ENCODE measurements at places on chromosomes 16 and 17.
A peak's percentile ranks its signal among the peaks of the same experiment; 100 is the strongest.

DNA sequence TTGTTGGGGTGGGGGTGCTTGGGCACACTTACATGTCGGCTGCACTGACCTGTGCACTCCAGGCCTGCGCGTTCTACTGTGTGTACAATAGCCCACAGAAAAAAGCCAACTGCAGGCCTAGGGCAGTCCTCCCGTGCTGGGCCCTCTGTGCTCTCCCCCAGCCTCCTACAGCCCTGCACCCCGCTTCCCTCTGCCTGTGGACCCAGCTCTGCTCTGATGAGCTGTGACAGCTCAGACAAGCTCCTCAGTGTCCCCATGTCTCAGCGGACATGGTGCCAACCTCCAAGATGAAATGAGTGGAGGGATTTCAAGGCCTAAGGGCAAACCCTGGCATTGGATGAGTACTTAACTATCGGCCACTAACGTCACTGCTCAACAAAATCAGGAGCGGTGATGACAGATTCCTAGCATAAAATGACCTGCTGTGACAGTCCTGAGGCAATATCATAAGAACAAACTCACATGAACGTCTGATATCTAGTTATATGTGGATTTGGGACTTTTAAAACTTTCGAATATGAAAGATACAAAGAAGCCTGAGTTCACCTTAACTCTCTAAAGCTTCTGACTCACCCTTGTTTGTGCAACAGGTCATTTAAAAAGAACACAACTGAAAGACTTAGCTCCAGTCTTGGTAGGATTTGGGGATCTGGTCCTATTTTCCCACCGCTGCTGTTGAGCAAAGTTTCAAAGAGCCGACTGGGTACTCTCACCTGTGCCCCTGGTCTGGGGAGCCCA is 34.7 kb downstream of the CCDC57 start:
- no peaks in the 10 kb centered on the region for H3K27me3 ChIP-seq
- H3K4me1 ChIP-seq: no peaks in the 10 kb centered on the region
- H3K27ac ChIP-seq: no peak overlapping the region
- no peak overlapping the region for H3K4me3 ChIP-seq

GRCh38 chr16:58614212-58614611 is 15.4 kb downstream of the CNOT1 start:
- H3K27ac ChIP-seq: no peak overlapping the region
- DNase-seq: no peak
- H3K36me3 ChIP-seq: peaks cover 38% of the 10 kb centered on the region
- peaks cover 11% of the 10 kb centered on the region for H3K4me1 ChIP-seq
- no peaks in the 10 kb centered on the region for H3K27me3 ChIP-seq
- no peak overlapping the region for H3K4me3 ChIP-seq

DNA sequence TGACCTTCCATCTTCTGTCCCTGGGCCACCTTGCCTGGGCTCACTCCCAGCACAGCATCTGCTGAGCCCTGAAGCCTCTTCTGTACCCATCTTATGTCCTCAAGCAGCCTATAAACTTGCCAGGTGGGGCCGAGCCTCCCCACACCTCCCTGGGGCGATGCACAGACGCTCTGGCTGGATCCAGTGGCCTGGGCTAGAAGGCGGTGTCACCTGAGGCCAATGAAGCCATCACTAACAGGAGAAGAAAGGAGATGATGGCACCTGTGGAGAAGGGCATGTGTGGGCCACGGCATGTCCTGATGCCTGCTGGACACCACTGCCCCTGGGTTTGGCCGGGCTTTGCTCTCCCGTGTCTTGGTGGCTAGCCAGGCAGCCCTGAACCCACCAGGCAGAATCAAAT is 45.5 kb downstream of the PEMT start:
- no peak overlapping the region for H3K27ac ChIP-seq
- no peaks in the 10 kb centered on the region for H3K27me3 ChIP-seq
- H3K4me1 ChIP-seq: no peaks in the 10 kb centered on the region
- DNase-seq: no peak
- H3K4me3 ChIP-seq: no peak overlapping the region
- no peaks in the 10 kb centered on the region for H3K36me3 ChIP-seq

DNA sequence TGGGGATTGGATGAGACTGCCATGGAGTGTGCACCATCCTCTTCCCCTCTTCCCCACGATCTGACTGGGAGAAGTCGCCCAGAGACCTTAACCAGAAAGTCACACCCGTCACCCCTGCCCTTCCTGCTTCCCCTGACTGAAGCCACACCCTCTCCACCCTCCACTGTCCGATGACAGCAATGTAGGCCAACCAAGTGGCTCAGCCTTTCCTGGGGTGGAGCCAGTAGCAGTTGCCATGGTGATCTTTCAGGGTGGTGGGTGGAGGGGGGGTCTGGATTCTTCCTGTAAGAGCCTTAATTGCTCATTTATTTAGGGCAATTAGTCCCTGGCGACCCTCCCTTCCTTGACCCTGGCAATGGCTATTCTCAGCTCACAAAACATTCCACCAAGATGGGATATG is 37.5 kb upstream of the PHB1 start:
- H3K27ac ChIP-seq: peak overlapping the region; percentile 65
- peaks cover 32% of the 10 kb centered on the region for H3K4me1 ChIP-seq
- H3K27me3 ChIP-seq: peaks cover 23% of the 10 kb centered on the region
- no peaks in the 10 kb centered on the region for H3K36me3 ChIP-seq

GRCh38 chr17:48639982-48640857 is 14.1 kb upstream of the HOXB9 start:
- no peaks in the 10 kb centered on the region for H3K36me3 ChIP-seq
- H3K27ac ChIP-seq: no peak overlapping the region
- peaks cover 17% of the 10 kb centered on the region for H3K4me1 ChIP-seq
- peaks cover 96% of the 10 kb centered on the region for H3K27me3 ChIP-seq
- H3K4me3 ChIP-seq: no peak overlapping the region

- peaks cover 47% of the 10 kb centered on the region for H3K36me3 ChIP-seq
- H3K27me3 ChIP-seq: no peaks in the 10 kb centered on the region
- H3K27ac ChIP-seq: no peak overlapping the region
Measured at GRCh38 chr17:43014020-43014648, 7.5 kb downstream of the IFI35 start.

GRCh38 chr17:35084987-35085386 is 21.5 kb upstream of the RFFL start:
- no peak for DNase-seq
- peak overlapping the region; percentile 89 for H3K4me3 ChIP-seq
- H3K27me3 ChIP-seq: no peaks in the 10 kb centered on the region
- H3K4me1 ChIP-seq: peaks cover 82% of the 10 kb centered on the region
- peaks cover 9% of the 10 kb centered on the region for H3K36me3 ChIP-seq

DNA sequence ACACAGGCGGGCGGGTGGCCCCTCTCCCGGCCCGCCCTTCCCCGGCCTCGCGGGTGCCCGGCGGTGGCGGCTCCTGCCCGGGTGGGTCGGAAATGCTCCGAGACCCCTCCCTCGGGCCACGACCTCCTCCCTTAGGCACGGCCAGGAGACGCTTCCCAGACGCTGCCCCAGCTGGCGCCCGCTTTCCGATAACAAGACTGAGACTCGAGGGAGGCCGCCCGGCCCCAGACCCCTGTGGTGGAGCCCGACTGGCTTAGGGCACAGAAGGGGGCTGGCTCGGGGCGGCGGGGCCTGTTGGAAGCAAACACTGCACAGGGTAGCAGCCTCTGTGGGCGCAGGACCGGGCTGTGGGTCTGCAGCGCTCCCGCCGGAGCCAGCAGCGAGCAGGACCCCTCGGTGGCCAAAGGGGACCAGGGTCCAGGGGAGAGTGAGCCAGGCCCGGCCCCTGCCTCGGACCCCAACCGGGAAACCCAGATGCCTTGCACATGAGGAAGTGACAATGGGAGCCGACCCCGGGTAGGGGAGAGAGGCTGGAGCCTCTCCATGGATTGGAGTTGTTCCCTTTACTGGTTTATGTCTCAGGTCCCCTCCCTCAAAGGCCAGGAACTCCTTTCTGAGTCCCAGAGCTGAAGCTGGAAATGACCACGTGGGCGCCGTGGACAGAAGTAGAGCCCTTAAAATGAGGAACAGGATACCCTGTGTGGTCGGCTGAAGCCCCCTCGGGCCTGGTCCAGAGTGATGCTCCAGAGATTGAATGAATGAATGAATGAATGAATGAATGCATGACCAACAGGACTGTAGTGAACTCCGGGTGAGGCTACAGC is 19.8 kb upstream of the ADCY7 start:
- H3K4me3 ChIP-seq: peak overlapping the region; percentile 72
- H3K36me3 ChIP-seq: peaks cover 18% of the 10 kb centered on the region
- H3K27ac ChIP-seq: peak overlapping the region; percentile 73
- H3K27me3 ChIP-seq: peaks cover 2% of the 10 kb centered on the region
- no peak for DNase-seq
- H3K4me1 ChIP-seq: peaks cover 52% of the 10 kb centered on the region

- no peak overlapping the region for H3K4me3 ChIP-seq
- H3K27ac ChIP-seq: no peak overlapping the region
- no peaks in the 10 kb centered on the region for H3K4me1 ChIP-seq
- H3K36me3 ChIP-seq: no peaks in the 10 kb centered on the region
Measured at GRCh38 chr16:5062051-5062450, 3.7 kb downstream of the C16orf89 start.

- no peak for DNase-seq
- peaks cover 25% of the 10 kb centered on the region for H3K36me3 ChIP-seq
- H3K27me3 ChIP-seq: no peaks in the 10 kb centered on the region
- H3K4me1 ChIP-seq: peaks cover 41% of the 10 kb centered on the region
- H3K27ac ChIP-seq: no peak overlapping the region
- no peak overlapping the region for H3K4me3 ChIP-seq
Measured at GRCh38 chr17:74217037-74217730, 3.8 kb downstream of the TTYH2 start.

- peaks cover 40% of the 10 kb centered on the region for H3K4me1 ChIP-seq
- DNase-seq: no peak
- no peaks in the 10 kb centered on the region for H3K27me3 ChIP-seq
- H3K4me3 ChIP-seq: no peak overlapping the region
Measured at GRCh38 chr17:12050646-12051225, 30.1 kb downstream of the MAP2K4 start.

- no peaks in the 10 kb centered on the region for H3K27me3 ChIP-seq
- H3K4me3 ChIP-seq: no peak overlapping the region
- no peaks in the 10 kb centered on the region for H3K4me1 ChIP-seq
- H3K27ac ChIP-seq: no peak overlapping the region
- no peaks in the 10 kb centered on the region for H3K36me3 ChIP-seq
Measured at GRCh38 chr16:59964232-59964924, 1230.3 kb upstream of the GOT2 start.

DNA sequence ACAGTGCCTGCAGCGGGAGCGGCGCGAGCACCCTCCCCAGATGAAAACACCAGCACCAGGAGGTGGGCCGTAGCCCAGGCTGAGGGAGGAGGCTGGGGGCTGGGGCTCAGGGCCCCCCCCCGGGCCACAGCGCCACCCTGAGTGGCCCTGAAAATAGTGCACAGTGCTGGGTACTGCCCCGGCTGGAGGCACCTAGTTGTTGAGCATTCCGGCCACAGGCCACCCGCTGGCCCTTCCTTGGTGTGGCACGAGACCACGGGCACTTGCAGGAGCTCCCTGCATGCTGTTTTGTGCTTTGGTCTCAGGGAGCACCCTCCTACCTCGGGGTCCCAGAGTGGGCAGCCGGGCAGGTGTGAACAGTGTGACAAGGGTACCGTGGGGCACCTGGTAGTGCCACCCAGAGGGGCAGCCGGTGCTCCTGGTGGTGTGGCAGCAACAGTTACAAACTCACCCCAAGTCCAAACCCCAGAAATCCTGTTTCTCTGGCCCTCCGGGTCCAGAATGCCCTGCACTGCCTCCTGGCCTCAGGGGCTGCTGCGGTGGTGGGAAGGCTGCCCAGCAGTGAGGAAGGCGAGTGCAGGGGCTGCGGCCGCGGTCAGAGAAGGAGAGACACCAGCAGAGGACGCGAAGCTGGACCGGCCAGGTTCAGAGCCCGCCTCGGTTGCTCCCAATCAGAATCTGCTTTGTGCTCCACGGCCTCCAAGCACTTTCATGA is 11.9 kb downstream of the FSCN2 start:
- H3K27ac ChIP-seq: no peak overlapping the region
- no peak for DNase-seq
- peaks cover under 1% of the 10 kb centered on the region for H3K36me3 ChIP-seq
- no peaks in the 10 kb centered on the region for H3K4me1 ChIP-seq

DNA sequence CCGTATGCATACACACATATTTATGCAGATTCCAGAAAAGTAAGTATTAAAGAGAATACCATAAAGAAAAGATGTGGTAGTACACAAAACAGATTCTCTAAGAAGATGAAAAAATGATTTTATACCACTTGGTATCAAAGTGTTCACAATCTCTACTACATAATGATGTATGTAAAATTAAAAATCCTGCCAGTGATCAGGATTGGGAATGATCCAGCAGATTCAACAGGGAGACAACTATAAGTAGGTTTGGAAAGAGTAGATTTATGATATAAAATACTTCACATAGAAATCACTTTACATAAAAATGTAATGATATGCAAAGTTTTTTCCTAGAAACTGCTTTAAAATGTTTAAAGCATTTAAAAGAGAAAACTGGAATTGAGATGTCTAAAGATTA is 447.0 kb downstream of the CNTNAP4 start:
- H3K27ac ChIP-seq: no peak overlapping the region
- no peaks in the 10 kb centered on the region for H3K36me3 ChIP-seq
- DNase-seq: no peak
- H3K4me1 ChIP-seq: no peaks in the 10 kb centered on the region

- no peaks in the 10 kb centered on the region for H3K27me3 ChIP-seq
- peaks cover 59% of the 10 kb centered on the region for H3K4me1 ChIP-seq
- H3K36me3 ChIP-seq: peaks cover 76% of the 10 kb centered on the region
- no peak overlapping the region for H3K27ac ChIP-seq
- H3K4me3 ChIP-seq: no peak overlapping the region
Measured at GRCh38 chr16:28171816-28172215, 39.9 kb downstream of the XPO6 start.

- H3K4me3 ChIP-seq: no peak overlapping the region
- no peak overlapping the region for H3K27ac ChIP-seq
- peaks cover 1% of the 10 kb centered on the region for H3K4me1 ChIP-seq
- H3K36me3 ChIP-seq: no peaks in the 10 kb centered on the region
- H3K27me3 ChIP-seq: peaks cover 4% of the 10 kb centered on the region
Measured at GRCh38 chr17:49514071-49514721, 19.1 kb downstream of the NGFR start.

DNA sequence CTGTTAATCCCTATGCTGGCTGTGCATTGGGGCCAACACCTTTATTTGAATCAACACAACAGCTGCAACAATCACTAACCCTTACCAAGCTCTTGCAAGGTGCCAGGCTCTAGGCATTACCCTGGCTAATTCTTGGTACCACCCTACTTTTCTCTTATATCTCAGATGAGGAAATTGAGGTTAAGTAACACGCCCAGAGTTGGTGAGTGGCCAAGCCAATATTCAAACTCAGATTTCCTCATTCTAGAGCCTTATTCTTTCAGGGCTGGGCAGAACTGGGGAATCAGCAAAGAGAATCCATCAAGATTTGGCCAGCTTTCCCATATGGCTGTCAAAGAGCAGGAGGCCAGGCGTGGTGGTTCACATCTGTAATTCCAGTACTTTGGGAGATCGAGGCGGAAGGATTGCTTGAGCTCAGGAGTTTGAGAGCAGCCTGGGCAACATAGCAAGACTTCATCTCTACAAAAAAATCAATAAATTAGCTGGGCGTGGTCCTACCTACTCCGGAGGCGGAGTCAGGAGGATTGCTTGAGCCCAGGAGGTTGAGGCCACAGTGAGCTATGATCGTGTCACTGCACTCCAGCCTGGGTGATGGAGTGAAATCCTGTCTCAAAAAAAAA is 23.7 kb downstream of the ARSG start:
- peaks cover 66% of the 10 kb centered on the region for H3K4me1 ChIP-seq
- peak; percentile 47 for DNase-seq
- H3K4me3 ChIP-seq: peak overlapping the region; percentile 15
- H3K27me3 ChIP-seq: no peaks in the 10 kb centered on the region
- peak overlapping the region; percentile 87 for H3K27ac ChIP-seq

All from activated CD4-positive, alpha-beta memory T cell treated with anti-CD3 and anti-CD28 coated beads, Interleukin-2, amount 10 ng/mL, durations not matched to agents 7 days and 5 days (primary cell).